ENCODE measurements at places on chromosomes 4 and X. TPM values are rescaled to one million over a fixed set of nuclear protein-coding genes. Genes with fewer than 3 reads are reported as not detected.

Gene NEIL3
- total RNA-seq, result not detected

Gene PLP1
- 41.0 TPM for total RNA-seq

Gene UGT8
- not detected for total RNA-seq

Gene SPANXD
- total RNA-seq, result not detected

DNA sequence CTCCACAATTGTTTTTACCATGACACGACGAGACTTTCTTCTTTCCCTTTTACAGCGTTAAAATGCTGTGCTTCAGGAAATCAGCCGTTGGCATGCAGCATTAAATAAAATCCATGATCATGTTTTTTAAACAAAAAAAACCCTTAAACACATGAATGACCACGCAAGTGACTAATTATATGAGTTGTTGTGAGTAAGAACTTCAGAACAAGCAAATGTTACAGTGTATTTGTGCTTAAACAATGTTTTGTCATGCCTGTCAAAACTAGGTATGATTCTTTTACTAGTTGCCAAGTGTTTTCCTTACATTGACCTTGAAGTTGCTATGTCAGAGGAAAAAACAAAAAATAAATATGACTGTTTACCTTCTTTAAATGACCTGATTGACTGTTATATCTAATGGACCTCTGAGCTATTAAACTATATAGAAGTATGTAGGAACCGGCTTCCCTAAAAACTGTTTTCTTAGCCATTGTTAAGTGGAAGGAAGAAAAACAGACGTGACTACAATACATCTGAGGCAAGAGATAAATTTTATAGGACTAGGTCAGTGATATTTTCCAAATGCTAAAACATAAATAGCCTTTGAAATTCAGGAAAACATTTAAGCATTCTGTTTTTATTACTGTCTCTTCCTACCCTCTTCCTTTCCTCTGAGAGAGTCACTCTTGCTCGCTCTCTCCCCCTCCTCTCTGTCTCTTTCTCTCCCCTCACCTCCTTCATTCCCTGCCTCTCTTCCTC, 197.1 kb downstream of the PALLD start:
- no peak for DNase-seq

DNA sequence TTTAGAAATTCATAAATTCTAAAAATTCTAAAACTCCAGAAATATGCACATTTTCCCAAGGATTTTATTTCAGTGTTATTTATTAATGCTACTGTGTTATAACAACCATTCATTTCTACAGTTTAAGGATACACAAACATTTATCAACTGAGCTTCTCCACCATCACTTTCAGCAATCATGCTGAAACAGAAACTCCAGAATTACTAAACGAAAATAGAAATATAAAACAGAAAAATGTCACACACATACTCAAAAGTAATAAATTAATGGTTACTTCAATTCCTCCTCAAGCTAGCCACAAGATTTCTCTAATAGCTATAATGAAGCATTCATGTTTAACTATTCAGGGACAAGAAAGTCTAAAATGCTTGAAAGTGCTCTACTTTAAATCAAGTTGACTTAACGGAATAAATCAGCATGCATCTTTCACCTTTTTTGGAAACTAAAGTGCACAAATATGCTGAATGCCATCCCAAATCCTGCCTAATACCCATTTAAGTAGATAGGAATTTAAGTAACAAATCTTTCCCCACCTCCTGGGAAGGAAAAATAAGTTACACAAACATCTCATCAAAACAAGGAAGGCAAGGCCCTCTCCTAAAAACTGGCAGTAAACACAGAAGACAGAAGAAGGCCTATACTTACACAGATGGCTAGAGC, 563 bp downstream of the FAM13A start:
- no peak for DNase-seq

- no peak for DNase-seq
Measured at GRCh38 chr4:159002950-159003349, 99.9 kb upstream of the RAPGEF2 start.
